ENCODE measurements at places on chromosomes 2 and 18.

DNA sequence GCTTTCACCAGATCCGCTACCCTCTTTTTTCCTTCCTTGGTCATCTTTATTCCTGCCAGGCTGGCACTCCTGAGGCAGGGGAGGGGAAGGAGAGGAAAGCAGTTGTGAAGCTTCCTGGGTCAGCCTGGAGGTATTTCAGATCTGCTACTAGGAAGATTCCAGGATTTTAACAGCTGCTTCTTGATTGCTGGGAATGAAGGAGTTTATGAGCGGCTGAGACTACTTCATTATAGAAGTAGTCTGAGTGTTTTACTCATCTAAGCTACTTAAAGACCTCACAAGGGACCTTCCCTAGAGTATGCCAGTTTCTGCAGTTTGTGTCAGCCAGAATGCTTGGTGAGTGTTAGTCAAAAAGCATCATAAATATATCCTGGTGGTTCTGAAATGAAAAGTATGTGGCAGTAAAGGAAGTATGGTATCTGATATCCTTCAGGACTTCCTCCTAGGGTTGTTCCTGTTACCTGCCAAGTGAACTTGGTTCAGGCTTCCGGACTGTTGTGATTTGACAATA lies 1.9 kb downstream of the TANC1 start:
- DNase-seq: no peak

GRCh38 chr2:288758-289361 lies 969 bp upstream of the ALKAL2 start:
- DNase-seq: no peak

DNA sequence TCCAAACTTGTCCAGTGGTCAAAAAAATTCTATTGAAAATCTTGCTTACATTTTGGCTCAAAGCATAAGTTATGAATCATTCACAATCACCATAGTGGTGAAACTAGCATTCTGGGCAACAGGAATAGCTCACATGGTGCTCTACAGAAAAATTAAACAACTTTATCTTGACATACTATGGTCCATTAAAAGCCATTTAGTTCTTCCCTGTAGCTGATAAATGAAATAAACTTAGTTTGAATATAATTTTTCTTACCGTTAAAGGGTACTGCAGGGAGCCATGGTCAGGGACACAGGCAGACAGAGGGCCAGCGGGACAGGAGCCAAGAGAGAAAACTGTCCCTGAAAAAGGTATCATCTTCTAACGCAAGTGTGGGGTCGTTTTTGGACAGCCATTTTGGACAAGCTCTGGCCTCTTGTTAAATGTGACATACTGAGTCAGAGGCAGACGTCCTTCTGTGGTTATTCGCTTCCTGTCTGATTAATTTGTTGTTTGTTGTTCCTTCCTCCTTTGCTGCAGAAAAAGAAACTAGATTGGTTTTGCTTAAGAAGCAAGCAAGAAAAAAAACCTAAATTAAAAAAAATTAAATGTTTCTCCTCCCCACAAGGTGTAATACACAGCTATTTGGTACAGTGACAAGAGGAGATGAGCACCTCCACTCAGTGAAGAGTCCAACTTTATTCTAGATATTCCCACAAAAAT lies at the start of gene WIPF1:
TSS of gene WIPF1 (minus strand) at position 460 of the 703 bp plus-strand sequence. CDS start 12,231 bp downstream, outside the sequence.
- DNase-seq: no peak

- DNase-seq: no peak
Measured at GRCh38 chr2:8541636-8542035, 140.2 kb upstream of the ID2 start.

Measured in NCI-H510A treated with DMSO at 0.1 percent for 48 hours (cell line).